ENCODE measurements at places on chromosomes 1 and 21. TPM values are rescaled to one million over a fixed set of nuclear protein-coding genes. Genes with fewer than 3 reads are reported as not detected.
A peak's percentile ranks its signal among the peaks of the same experiment; 100 is the strongest.

OLIG2 gene
- not detected for total RNA-seq

FALEC gene
- total RNA-seq = not detected

SPTA1 gene
- total RNA-seq = not detected

LCE2B gene
- not detected for total RNA-seq

- DNase-seq = no peak
Measured at GRCh38 chr1:3651930-3652547, at the start of gene TP73. Gene TP73 (plus strand): TSS chr1:3652516. CDS start chr1:3682366, 29,850 bp downstream.

DNA sequence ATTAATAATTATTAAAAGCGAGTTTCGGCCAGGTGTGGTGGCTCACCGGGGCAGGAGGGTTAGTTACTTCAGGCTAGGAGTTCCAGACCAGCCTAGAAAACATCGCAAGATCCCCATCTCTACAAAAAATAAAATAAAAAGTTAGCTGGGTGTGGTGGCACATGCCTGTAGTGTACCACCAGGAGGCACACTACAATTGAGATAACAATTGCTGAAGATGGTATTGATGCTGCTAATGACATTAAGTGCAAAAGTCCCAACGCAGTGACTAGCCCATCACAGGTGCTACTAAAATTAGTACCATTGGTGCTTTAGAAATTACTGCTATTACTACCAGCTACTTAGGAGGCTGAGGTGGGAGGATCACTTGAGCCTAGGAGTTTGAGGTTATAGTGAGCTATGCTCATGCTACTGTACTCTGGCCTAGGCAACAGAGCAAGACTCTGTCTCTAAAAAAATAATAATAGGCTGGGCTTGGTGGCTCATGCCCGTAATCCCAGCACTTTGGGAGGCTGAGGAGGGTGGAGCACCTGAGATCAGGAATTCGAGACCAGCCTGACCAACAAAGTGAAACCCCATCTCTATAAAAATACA lies 156.6 kb downstream of the GREM2 start:
- DNase-seq = peak; percentile 22

DNA sequence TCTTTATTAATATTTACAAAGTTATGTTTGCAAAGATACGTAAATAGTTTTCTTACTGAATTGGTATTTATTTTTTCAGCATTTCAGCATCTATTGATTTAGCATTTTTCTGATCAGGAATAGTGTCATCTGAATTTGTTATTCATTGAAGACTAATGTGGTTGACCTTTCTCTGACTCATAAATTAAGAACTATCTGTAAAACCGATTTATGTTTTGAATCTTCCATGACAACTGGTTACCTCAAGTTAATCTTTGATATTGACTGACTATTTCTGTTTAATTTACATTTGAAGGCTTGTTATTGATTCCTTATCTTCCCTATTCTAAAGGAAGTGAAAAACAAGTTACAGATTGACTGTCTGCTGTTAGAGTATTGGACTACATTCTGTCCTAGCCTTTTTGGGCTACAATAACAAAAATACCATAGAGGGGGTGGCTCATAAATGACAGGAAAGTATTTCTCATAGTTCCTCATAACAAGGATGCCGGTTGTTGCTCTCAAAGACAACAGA lies 1131.4 kb downstream of the PLA2G4A start:
- no peak for DNase-seq

DNA sequence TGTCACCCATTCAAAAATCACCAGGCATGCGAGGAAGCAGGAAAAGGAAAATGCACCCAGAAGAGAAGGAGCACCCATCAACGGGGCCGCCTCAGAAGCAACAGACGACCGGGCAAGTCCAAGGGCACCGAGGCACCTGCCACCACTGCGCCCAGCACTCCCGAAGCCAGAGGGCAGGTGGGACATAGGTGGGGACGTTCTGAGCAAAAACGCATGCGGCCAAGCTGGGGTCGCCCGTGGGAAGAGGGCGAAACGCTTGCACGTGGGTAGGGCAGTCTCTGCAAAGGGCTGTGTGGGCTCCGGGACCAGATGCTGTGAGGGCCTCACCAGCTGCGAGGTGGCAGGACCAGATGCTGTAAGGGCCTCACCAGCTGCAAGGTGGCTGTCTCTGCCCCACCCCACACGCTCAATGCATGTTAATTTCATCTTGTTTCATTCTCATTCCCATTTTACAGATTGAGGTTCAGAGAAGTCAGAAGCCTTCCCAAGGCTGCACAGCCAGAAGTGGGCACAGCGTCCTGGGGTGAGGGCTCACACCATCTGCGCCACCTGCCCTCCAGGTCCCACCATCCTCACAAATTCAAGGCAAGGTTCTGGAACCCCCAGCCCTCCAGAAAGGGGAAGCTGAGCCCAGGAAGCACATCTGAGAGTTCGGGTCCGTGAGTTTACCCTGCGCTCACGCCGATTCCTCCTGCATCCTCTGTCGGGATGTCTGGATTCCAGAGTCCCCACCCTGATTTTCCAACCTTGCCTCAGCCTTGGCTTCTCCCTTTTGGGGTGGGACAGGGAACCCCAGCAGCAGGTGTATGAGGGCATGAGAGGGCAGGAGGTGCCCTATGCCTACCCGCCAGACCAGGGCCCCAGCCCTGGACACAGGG lies 8.2 kb upstream of the SAMD11 start:
- DNase-seq = no peak

- no peak for DNase-seq
Measured at GRCh38 chr1:203167026-203167912, 8.4 kb downstream of the MYBPH start.

DNA sequence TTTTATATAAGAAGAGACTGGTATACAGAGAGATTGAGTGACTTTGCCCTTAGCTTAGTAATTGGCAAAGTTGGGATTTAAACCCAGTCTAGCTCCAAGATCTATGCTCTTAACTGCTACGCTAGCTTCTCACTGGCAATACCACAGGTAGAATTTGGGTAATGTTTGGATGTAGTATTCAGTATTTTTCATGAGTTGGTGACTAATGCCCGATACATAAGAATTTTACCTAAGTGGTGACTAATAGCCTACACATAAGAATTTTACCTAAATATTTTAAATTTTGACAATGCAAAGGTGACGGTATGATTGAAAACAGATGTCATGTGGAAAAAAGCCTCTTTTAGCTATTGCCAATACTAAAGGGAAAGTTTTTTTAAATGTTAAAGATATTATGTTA lies 24.3 kb downstream of the GPSM2 start:
- no peak for DNase-seq

DNA sequence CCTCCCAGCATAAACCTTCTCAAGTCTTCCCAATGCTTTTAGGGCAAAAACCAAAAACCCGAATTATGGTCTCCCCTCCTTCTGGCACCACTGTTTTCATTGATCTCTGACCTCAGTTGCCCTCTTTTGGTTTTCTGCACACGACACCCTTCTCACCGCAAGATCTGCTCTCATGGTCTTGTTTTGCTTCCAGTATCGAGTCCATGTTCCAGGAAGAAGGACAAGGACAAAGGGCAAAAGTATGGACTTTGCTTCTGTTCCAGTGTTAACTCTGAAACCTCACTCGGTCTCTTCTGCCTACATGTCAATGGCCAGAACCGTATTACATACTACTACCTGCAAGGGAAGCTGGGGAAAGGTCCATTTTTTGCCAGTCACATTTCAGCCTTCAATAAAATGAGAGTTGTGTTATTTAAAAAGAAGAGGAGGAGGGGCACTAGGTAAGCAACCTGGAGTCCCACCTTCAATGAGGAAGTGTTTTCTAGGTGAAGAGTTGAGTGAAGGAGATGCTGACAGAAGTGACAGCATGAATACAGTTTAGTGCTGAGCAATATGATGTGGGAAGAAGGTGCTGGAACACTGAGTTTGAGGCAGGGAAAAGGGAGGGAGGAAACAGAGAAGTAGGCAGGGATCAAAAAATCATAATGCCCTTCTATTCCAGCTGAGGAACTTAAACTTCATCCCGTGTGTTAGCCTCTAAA lies 183.4 kb downstream of the FGGY start:
- DNase-seq = no peak

DNA sequence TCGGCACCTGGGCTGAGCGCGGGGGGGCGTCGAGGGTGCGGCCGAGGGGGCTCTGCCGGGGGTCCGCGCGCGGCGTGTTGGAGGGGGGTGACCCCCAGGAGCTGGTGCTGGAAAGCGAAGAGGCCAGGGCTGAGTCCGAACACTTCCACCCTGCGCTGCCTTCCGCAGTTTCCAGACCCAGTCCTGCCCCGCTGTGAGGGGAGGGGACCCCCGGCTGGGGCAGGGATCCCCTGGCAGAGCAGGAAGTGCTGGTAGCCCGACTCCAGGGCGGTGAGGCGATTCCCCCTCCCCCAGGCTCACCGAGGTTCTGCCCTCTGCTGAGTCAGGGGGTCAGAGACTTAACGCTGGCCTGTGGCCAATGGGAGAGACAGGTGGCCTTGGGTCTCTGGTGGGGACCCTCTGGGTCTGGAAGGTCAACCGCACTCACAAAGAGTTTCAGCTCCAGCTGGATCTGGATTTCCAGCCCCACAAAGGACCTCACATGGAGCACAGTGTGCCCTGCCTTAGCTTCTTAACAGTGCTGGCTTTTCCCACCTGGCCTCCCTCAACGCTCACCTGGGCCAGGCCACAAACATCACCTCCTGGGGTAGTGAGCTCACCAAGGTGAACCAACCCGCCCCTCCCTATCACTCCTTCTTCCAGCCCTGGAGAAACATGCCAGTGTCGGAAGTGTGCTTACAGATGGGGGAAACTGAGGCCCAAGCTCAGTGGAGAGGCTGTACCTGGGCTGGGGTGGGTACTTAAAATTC lies 39.8 kb upstream of the SYNC start:
- no peak for DNase-seq

GRCh38 chr1:189499736-189500135 lies 977.9 kb downstream of the BRINP3 start:
- peak; percentile 11 for DNase-seq

GRCh38 chr1:48869116-48869893 lies 92.6 kb upstream of the BEND5 start:
- no peak for DNase-seq
